Neural crest cell (in vitro differentiated cells): ENCODE measurements at places on chromosomes 2 and 18. TPM values are rescaled to one million over a fixed set of nuclear protein-coding genes. Genes with fewer than 3 reads are reported as not detected.

The ACVR1C gene
- total RNA-seq = 0.09 and 0.26 TPM in 2 replicates

The OR6B2 gene
- total RNA-seq = not detected in 2 replicates

The SPP2 gene
- total RNA-seq = not detected in 2 replicates

The FBXO36 gene
- 3.2 and 3.5 TPM in 2 replicates for total RNA-seq

The GLI2 gene
- total RNA-seq = 48.8 and 49.1 TPM in 2 replicates

The RPL37A gene
- 3,339 and 3,393 TPM in 2 replicates for total RNA-seq

The EMILIN1 gene
- 22.6 and 24.1 TPM in 2 replicates for total RNA-seq

The IL1RN gene
- not detected in 2 replicates for total RNA-seq

The C1QL2 gene
- total RNA-seq = 0.14 TPM in 1 of 2 replicates, not detected in the other

DNA sequence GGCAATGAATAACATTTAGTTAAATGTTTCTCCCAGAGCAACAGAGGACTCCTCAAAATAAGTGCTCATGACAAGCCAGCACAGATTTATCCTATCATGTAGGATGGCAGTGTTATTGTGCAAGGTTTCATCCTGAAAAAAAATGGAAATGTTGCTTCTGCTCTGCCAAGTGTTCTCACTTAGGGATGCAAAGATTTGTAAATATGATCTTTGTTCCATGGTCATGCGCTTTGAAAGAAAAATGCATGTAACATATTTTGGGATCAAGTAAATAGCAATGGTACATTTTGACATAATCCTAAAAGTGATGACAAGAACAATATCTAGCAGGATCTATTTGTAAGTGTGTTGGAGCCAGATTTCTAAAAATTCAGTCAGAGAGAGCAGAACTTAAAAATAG is 229.5 kb upstream of the CCDC150 start:
- DNase-seq = no peak

- no peak for DNase-seq
Observed at GRCh38 chr2:46831051-46831868, 84.3 kb downstream of the MCFD2 start.

DNA sequence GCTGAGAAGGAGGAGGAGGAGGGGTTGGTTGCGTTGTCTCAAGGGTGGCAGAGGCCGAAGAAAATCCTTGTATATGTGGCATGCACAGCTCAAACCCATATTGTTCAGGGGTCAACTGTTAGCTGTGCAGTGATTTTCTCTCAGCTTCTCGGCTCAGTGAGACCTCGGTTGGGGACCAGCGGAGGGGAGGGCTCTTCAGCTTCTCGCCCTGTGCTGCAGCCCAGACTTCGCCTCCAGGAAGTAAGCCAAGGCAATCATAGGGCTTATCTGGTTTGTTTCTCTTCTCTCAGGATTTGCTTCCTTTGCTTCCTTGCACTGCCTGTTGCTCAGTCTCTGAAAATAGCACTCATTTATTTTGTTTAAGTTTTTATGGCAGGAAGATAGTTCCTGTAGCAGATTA is 85.5 kb downstream of the SOWAHC start:
- DNase-seq = peak; percentile 19

DNA sequence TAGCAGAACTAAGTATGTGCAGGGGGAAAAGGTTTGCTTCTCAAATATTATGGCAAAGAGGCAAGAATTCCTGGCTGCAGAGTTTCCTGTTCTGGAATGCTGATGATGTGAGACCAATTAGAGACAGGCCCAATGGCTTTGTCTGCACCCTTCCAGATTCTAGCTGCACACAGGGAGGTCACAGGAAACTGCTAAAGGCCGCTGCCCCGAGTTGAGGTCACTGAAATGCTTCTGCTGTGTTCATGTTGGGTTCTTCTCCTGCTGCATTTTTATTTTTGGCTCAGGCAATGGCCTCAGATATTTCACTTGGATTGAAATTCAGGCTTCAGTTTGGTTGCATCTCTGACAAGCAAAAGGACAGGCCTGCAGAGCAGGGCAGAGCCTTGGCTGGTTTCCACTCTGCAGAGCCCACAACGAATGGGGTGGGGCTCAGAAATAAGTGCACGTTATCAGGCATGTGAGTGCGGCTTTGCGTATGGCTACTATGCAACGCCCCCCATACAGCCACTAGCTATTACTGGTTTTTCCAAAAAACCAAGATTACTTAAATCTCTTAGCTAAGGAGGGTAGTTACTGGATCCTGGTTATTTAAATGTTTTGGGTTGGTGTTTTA is 66.9 kb upstream of the FZD5 start:
- DNase-seq = no peak

GRCh38 chr2:105323111-105323510 is 6.4 kb downstream of the TGFBRAP1 start:
- no peak for DNase-seq

- DNase-seq = no peak
Observed at GRCh38 chr2:212176151-212176550, 362.5 kb downstream of the ERBB4 start.

DNA sequence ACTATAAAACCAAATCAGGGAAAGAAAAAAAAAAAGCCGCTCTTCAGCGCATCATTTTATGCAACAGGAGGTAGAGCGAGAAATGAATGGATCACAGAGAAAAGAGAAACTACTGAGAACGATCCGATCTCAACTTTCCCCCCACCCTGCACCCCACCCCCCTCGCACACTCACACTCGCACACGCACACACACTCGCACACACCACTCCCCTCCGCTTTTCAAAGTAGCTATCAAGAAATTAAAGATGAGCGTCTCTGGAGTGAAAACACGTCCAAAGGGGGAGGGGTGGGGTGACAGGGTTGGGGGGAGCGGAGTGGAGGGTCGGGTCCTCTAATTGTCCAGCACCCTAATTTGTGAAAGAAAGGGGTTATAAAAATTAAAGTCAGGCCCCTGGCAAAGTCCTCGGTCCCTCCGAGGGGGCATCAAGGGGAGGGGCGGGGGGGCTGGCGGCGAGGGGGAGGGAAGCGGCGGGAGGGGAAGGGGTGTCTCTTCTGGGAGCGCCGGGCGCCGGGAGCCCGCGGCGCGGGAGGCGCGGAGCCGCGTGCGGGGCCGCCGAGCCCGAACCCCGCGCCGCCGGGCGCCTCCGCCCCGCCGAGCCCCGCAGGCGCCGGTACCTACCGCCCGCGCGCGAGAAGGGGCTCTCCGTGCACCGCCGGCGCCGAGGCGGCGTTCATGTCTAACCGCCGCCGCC is 428 bp downstream of the TCF4 start:
- DNase-seq = peak; percentile 13

- DNase-seq = no peak
Observed at GRCh38 chr2:153770359-153770991, 101.2 kb upstream of the GALNT13 start.

GRCh38 chr2:182447163-182447562 is 20.3 kb upstream of the PDE1A start:
- DNase-seq = no peak

GRCh38 chr2:30444273-30444672 is 2.8 kb upstream of the LCLAT1 start:
- DNase-seq = no peak
